ENCODE measurements at places on chromosomes 16 and 17.

GRCh38 chr16:19885451-19886072 is 914 bp upstream of the GPRC5B start:
- peak; percentile 21 for DNase-seq

GRCh38 chr17:13152501-13152900 is 134.7 kb upstream of the ELAC2 start:
- peak; percentile 3 for DNase-seq

GRCh38 chr16:67269766-67270165 is 9.6 kb upstream of the PLEKHG4 start:
- peak; percentile 49 for DNase-seq

DNA sequence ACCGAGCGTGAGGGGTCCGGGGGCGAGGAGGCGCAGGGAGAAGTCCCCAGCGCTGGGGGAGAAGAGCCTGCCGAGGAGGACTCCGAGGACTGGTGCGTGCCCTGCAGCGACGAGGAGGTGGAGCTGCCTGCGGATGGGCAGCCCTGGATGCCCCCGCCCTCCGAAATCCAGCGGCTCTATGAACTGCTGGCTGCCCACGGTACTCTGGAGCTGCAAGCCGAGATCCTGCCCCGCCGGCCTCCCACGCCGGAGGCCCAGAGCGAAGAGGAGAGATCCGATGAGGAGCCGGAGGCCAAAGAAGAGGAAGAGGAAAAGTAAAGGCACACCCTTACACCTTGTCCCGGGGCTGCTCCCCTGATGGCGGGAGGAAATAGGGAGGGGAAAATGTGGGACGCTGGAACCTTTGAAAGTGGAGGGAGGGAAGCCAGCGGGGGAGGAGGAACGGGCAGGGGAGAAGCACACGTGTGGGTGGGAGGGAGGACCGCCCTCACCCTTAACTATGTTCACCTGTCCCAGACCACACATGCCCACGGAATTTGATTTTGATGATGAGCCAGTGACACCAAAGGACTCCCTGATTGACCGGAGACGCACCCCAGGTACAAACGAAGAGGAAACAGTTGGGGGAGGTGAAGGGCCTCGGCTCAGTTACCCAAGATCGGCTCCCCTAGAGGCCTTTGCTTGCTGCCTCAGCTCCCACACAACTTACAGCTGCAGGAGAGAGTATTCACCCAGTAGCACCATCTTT is 916 bp downstream of the PAGR1 start:
- peak; percentile 64 for DNase-seq

DNA sequence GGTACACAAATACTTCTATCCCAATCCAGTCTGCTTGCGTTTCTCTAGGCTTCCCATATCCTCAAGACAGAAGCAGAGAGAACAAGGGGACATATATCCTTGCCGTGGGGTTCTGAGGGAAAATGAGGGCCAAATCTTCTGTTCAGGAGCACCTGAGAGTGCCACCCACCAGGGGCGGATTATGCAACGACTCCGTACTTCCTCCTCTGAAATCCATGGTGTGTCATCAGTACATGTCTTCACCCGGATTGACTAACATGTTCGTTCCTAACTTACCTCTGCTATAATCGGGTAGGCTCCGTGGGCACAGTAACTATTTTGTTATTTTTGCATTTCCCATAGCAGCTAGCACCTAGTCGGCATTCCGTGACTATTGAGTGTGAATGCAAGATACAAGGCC is 7.8 kb upstream of the ZNF200 start:
- DNase-seq = no peak

- no peak for DNase-seq
Measured at GRCh38 chr17:8728971-8729370, 15.7 kb downstream of the CCDC42 start.

DNA sequence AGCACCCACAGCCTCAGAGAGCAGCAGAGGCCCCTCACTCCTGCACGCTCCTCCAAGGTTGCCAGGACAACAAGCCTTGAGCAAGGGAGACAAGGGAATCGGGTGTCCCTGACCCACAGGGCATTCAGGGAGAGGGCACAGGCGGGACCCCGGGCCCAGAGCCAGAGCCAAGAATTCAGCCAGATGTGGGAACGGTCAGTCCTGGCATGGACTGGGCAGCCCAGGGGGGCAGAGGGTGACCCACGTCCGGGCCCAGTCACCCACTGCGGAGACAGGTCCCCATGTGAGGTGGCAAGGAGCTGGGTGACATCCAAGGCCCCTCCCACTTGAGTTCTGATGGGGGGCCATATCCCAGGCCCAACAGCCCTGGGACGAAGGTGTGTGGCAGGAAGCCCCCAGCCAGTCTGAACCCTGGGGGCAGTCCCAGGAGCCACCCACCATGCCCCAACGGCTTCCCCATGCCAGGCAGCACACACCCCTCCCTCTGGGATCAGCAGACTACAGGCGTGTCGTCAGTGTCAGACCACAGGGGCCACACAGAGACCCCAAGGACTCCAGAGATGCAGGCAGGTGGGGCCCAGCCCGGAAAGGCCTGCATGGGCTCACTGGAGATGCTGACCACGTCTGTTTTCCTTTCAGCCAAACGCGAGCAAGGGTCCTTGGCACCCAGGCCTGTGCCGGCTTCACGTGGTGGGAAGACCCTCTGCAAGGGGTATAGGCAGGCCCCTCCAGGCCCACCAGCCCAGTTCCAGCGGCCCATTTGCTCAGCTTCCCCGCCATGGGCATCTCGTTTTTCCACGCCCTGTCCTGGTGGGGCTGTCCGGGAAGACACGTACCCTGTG is 23.0 kb downstream of the USP6 start:
- DNase-seq = no peak

DNA sequence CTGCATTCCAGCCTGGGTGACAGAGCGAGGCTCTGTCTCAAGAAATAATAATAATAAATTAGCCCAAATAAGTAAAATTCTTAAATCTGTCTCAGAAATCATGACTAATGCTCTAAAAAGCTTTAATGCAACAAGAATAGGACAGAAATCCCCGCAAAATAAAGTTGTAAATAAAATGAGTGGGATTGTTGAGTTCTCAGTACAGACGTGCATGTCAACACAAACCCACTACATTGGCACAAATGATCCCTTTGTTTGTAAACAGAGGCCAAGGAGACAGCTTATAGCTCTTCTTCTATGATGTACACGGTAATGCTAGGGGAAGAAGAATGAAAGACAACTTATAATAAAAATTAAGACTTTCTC is 6.0 kb downstream of the STAT5B start:
- DNase-seq = peak; percentile 59

DNA sequence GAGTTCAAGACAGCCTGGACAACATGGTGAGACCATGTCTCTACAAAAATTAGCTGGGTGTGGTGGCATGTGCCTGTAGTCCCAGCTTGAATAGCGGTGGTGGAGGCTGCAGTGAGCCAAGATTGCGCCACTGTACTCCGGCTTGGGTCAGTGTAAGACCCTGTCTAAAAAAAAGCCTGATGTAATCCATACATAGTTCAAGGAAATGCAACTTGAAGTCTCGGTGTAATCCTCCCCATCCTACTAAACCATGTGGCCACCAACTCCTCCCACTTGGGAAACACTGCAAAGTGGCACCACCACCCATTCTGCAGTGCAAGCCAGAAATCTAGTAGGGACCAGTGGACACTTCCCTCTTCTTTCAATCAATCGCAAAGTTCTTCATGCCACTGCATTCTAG is 5.4 kb upstream of the KPNB1 start:
- DNase-seq = no peak

- DNase-seq = no peak
Measured at GRCh38 chr16:104355-104754, 26.3 kb downstream of the MPG start.

- no peak for DNase-seq
Measured at GRCh38 chr16:54934481-54935265, 4.0 kb downstream of the IRX5 start.

DNA sequence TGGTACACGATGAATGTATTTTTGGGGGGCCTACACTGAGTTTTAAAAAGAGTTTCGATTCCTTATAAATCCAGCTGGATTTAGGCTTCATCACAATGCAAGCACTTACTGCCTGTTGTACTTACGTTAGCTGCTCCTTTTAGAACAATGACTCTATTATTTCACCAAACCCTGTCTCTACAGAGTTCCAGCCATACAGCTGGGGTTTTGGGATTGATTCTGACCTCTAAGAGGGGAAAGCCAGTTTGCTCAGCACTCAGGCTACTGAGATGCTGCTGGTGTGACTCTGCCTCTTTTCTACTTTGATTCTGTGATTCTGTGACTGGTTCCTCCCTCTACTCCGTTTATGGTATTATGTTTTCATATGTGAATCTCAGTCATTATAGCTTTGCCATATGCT is 329.7 kb downstream of the ABCC12 start:
- no peak for DNase-seq

DNA sequence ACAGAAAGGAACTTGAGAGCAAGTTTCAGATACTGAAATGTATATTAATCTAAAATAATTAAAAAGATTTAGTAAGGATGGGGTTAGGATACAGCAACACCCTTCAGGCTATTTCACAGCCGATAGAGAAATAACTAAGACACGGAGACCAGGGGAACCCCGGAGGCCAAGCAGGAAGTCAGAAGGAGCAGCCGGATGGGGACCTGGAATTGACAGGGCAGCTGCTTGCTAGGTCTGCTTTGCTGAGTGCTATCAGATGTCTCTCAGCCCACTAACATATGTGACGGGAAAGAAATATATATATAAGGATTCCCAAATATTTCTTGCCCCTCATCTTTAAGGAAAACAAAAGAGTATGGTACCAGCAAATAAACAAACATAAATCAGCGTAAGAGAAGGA is 154.1 kb upstream of the CDH5 start:
- DNase-seq = no peak

DNA sequence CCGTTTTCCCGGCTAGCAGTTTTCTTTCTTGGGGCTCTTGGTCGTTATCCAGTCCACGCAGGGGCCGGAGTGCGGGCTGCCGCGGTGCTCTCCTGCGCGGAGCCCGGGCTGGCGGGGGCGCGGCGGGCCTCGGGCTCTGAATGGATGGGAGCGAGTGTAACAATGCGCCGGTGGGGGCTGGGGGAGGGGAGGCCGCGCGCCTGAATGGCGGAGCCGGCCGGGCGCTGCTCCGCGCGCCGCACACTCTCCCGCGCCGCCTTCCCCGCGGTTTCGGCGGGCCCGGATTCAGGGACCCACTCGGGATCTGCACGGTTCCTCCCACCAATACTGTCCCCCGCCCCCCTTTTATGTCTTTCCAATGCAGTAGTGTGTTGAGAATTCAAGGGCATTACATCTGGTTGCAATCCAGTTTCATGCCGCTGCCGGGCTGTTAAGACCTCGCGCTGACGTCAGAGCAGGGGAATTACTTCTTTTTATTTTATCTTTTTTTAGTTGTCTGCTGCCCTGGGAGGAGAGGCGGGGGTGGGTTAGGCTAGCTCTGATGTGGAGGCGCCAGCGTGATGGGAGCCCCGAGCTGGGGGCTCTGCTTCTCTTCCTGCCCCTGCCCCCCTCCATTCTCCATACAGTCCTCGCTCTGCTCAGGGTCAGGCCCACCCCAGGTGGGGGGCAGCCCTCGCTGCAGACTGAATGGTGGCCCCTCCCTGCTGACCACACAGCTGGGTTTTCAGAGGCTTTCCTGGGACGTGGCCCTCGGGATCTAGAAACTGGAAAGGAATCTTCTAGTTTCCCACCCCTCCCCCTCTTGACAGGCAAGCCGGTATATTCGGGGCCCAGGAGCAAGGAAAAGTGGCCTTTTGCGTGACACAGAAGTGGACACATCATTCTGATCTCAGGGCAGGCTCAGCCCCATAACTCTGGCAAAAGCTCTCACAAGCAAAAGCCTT is 1.8 kb downstream of the RAI1 start:
- peak; percentile 91 for DNase-seq

- no peak for DNase-seq
Measured at GRCh38 chr16:270381-271255, 5.1 kb downstream of the RGS11 start.

DNA sequence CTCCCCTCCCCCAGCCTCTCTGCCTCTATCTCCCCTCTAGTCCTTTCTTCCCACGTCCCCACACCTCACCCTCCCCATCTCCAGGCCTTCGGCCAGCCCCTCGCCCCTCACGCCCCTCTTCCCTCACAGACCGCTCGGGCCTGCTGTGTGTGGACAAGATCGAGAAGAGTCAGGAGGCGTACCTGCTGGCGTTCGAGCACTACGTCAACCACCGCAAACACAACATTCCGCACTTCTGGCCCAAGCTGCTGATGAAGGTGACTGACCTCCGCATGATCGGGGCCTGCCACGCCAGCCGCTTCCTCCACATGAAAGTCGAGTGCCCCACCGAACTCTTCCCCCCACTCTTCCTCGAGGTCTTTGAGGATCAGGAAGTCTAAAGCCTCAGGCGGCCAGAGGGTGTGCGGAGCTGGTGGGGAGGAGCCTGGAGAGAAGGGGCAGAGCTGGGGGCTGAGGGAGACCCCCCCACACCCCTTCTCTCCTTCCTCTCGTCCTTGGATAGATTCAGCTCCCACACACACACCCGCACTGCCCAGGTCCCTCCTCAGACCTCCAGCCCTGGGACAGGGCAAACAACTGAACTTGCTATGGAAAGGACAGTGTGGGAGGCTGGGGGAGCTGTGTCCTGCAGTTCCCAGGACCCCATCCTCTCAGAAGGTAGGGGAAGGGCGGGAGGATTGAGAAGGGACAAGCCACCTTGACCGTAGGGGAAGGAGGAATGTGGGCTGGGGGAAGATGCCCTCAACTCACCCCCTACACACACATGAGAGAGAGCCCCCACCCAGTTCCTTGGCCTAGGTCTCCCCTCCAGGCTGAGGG is 11.1 kb downstream of the NR1D1 start:
- no peak for DNase-seq

- peak; percentile 20 for DNase-seq
Measured at GRCh38 chr17:75565066-75565465, 22.5 kb upstream of the MYO15B start.

- no peak for DNase-seq
Measured at GRCh38 chr17:72470121-72470705, 349.4 kb downstream of the SOX9 start.

GRCh38 chr16:67228034-67228785 is 1.3 kb downstream of the TMEM208 start:
- DNase-seq = no peak

DNA sequence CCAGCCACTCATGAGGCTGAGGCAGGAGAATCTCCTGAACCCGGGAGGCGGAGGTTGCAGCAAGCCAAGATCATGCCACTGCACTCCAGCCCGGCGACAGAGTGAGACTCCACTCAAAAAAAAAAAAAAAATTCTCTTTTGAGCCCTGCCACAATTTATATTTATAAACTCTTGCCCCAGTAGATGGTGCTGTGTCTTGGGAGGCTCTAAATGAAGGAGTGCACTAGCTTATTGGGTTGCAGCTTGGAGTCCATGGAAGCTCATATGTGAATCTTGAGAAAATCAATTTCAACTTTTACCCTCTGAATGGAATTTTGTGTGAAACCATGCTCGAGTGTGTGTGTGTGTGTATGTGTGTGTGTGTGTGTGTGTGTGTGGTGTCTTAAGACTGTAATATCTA is 420.1 kb downstream of the HS3ST4 start:
- no peak for DNase-seq
